Cortex of kidney (tissue), 1 donor: ENCODE measurements at places on chromosomes 5 and 9.

GRCh38 chr9:68702493-68702892 lies 2.5 kb upstream of the PIP5K1B start:
- no peak for DNase-seq

- no peak for DNase-seq
Observed at GRCh38 chr5:74641735-74642542, 1.4 kb upstream of the ENC1 start.

- no peak for DNase-seq
Observed at GRCh38 chr5:163434401-163434866, 3.0 kb upstream of the CCNG1 start.

- no peak for DNase-seq
Observed at GRCh38 chr5:169112016-169112415, 188.9 kb downstream of the SLIT3 start.

GRCh38 chr9:122883125-122883524 lies 22.0 kb downstream of the RC3H2 start:
- no peak for DNase-seq

DNA sequence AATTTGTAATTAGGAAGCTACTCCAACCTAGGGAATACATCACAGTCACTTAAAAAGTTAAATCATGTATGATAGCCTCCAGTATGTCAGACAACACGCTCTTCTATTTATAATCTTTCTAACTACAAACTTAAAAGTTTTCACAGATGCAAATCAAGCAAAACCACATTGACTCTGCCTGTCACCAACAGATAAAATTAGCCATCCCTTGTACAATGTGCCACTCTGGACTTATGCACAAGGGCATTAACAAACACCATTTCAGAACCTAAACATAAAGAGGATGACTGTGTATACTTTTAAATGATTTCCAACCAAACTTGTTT lies 14.7 kb downstream of the ERP44 start:
- DNase-seq = no peak

- DNase-seq = no peak
Observed at GRCh38 chr5:167634432-167634831, 657.0 kb upstream of the WWC1 start.

- DNase-seq = no peak
Observed at GRCh38 chr5:157447201-157447637, 12.8 kb upstream of the NIPAL4 start.
